Right renal pelvis (tissue), 4 donors: ENCODE measurements at places on chromosomes 3 and 15.

DNA sequence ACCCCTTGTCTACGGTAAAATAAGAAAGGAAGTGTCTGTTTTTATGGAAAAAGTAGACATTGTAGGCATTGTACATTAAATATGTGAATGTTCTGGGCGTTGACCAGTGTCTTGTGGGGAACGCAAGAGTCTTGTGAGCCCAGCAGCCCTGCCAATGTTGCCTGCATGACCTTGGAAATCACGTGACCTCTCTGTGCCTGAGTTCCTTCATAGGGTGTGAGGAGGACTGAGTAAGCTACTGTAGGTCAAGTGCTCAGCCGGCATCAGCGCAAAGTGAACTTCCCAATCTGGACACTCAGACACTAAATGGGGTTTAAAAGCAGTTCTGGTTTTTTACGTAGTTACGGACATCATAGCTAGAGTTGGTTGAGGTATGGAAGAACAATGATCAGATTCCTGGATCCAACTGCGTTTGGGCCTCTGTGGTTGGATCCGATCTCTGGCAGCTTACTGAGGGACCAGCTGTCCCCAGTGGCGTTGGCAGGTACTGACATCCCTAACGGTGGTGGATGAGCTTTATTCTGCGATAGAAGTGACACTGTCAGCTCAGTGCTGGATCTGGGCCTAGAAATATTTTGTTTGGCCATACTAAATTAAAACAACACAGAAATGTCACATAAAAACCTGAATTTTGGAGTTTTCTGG is 63.8 kb downstream of the SPSB4 start:
- no peak for DNase-seq

- no peak for DNase-seq
Measured at GRCh38 chr3:46098319-46098761, 71.1 kb upstream of the XCR1 start.

DNA sequence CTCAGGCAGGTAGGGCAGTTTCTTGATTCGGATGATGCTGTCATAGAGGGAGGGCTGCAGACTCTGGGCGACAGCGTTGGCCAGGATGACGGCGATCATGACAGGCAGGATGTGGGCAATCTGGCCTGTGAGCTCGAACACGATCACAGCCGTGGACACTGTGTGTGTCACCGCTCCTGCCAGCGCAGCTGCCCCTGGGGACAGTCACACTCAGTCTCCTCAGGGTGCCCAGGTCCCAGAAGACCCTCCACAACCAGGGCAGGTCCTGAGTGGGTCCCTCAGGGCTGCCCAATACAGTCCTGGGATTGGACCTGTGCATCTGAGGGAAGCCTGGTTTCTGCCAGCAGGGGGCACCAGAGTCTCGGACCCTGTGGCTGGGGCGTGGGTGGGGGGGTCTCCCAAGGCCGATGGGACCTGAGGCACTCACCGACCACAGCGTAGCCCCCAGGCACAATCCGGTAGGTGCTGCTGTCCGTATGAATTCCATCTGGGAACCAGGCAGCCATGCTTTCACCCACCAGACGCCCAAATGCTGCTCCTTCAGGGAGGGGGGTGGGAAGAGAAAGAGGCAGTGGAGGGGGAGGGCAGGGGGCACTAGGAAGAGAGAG is 7.2 kb downstream of the CLCN2 start:
- no peak for DNase-seq

- no peak for DNase-seq
Measured at GRCh38 chr3:4845882-4846281, 133.4 kb upstream of the BHLHE40 start.

- no peak for DNase-seq
Measured at GRCh38 chr3:42503957-42504333, 1.5 kb downstream of the VIPR1 start.

- DNase-seq = no peak
Measured at GRCh38 chr3:47847260-47847659, 44.3 kb downstream of the DHX30 start.

GRCh38 chr3:171442184-171442583 is 18.0 kb downstream of the TNIK start:
- DNase-seq = no peak

- no peak for DNase-seq
Measured at GRCh38 chr3:115788921-115789470, 165.7 kb downstream of the GAP43 start.

GRCh38 chr3:113741620-113742019 is 4.4 kb downstream of the NAA50 start:
- no peak for DNase-seq

DNA sequence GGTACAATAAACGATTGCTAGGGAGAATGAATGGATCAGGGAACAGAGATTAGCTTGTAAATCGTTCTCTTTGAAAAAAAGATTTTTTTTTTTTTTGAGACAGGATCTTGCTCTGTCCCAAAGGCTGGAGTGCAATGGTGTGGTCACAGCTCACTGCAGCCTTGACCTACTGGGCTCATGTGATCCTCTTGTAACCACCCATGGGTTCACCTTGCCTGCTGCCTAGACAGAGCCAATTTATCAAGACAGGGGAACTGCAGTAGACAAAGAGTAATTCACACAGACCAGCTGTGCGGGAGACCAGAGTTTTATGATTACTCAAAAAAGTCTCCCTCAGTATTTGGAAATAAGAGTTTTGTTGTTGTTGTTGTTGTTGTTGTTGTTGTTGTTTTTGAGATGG is 39.6 kb downstream of the METTL6 start:
- DNase-seq = no peak

- no peak for DNase-seq
Measured at GRCh38 chr15:48592933-48593332, 52.6 kb downstream of the FBN1 start.

DNA sequence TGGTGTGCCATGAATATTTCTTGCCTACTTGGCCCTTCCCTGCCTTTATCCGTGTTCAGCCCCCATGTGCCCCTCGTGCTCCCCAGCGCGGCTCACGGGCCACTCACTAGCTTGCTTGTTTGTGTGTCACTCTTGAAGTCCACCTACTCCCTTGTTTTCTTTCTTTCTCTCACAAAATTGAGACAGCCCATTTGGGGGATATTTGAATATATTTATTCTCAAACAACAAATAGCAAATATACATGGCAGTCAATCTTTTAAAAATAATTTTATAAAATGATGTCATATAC is 82.2 kb downstream of the PLXNA1 start:
- DNase-seq = no peak

GRCh38 chr3:11558411-11558903 is 85.3 kb downstream of the VGLL4 start:
- no peak for DNase-seq

- no peak for DNase-seq
Measured at GRCh38 chr15:52010633-52011595, 8.1 kb upstream of the MAPK6 start.

DNA sequence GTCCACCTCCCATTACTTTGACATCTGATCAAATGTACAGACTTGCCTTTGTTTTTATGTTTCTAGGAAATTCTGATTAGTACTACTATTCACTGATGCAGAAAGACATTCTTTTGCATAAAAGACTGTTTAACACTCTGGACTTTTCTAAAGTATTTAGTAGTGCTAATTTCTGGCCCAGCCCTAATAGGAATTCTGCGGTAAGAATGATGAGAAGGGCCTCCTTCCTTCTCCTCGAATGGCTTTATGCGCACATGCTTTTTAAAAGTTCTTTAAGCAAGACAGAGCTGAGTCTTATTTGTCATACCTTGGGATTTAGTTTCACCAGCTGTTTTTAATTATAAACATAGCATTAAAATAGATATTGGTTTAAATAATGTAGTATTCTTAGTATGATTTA is 192.3 kb upstream of the RBMS3 start:
- DNase-seq = no peak

- DNase-seq = no peak
Measured at GRCh38 chr3:25662736-25663320, 1.9 kb downstream of the TOP2B start.

- no peak for DNase-seq
Measured at GRCh38 chr15:90924375-90924774, 8.0 kb downstream of the HDDC3 start.

DNA sequence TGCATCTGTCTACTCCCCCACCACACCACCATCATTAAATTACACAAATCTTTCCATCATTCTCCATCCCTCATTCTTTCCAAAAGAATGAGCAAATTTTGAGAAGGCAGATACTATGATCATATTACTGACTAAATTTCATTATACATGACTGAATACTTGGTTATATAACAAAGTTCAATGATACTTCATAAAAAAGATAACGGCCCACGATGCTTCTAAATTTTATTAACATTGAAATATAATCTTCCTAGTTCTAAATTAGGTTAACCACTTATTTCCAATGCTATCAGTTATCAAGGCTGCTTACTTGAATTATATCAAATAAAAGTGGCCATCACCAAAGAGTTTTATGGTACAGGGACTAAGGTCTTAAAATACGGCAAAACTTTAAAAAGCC is 13.5 kb downstream of the HERC1 start:
- DNase-seq = no peak

DNA sequence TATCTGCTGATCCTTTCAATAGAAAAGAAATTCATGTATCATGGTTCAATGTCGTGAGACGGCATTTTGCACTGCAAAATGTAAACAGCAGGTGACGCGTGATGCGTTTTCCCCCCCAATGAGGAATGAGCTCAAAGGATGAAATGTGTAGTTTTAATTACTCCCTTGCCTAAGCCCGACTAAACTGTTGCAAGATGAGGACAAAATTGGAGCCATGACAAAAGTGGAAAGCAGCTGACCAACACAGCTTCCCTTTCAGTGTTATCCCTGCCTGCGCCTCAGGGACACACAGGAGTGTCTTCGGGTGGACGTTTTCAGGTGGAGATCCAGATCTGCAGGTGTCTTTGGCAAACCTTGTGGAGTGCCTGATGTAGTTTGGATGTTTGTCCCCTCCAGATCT is 92.0 kb downstream of the GABRG3 start:
- no peak for DNase-seq

GRCh38 chr15:45307230-45307924 is 55.3 kb downstream of the SLC28A2 start:
- DNase-seq = no peak

DNA sequence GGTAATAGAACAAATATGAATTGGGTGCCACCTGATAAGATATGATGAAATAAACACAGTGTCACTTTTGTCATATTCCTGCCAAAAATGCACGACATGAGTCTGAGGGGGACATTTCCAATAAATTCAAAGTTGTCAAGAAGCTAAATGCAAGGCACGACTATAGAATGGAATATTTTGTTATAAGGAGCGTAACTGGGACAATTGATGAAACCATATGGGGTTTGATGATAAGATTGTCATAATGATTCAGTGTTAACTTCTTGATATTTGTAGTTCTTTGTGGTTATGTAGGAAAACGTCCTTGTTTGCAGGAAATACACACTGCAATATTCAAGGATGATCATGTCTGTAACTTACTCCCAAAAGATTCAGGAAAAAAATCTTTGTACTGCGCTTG is 163.3 kb downstream of the MEX3B start:
- DNase-seq = no peak

DNA sequence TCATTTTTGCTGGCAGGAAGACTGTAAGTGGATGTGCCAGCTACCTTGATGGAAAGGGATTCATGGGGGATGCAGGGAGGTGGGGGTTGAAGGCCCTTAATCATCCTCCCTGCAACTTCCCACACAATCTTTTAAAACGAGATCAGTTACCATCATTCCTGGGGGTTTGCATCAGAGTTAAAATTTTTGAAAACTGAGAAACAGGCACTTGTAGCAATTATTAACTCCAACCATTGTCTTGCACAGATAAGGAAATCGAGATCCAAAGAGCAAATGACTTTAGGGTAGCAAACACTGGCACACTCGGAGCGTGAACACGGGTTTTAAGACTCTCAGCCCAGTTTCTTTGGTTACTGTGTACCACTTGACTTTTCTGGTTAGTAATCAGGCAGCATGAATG is 41.9 kb downstream of the GPD1L start:
- DNase-seq = no peak

DNA sequence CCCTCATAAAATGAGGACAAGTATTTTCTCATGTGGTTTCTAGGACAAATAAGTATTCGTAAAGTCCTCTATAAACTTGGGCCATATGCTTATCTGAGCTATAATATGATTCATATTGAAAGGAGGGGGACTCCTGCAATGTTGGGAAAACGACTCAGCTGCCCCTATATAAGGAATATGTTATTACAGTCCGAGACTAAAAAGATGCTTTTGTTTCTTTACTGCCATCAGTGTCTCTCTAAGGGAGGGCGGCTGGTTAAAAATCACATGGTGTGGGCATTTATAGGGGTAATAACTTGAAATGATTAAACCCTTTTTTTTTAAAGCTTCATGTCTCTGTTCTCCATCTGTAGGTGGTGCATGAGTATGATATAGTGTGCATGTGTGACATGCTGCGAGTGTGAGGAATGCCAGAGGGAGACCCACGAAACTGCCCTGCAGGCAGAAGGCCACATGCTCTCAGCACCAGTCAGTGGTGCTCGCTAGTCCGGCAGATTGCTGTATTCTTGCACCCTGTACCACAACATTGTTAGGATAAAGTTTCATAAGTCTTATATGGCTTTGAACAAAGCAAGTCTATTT is 256.0 kb upstream of the CTDSPL start:
- DNase-seq = no peak

DNA sequence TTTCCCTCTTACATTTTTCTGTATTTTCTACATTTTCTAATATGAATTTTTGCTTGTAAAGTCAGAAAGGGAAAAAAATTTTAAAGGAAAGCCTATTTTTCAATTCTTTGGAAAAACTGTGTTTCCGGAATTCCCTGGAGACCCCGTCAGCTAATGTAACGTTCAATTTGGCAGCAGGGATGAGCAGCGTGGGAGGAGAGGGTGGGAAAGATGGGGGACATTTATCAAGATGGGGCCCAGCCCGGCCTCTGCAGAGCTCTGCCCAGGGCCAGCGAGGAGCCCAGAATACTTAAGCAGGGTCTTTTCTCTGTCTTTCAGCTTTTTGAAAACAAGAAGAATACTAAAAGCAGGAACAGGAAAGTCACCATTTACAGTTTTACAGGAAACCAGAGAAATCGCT is 129.0 kb downstream of the LRRK1 start:
- DNase-seq = no peak

GRCh38 chr3:69921651-69922050 is 77.9 kb upstream of the SAMMSON start:
- DNase-seq = no peak

DNA sequence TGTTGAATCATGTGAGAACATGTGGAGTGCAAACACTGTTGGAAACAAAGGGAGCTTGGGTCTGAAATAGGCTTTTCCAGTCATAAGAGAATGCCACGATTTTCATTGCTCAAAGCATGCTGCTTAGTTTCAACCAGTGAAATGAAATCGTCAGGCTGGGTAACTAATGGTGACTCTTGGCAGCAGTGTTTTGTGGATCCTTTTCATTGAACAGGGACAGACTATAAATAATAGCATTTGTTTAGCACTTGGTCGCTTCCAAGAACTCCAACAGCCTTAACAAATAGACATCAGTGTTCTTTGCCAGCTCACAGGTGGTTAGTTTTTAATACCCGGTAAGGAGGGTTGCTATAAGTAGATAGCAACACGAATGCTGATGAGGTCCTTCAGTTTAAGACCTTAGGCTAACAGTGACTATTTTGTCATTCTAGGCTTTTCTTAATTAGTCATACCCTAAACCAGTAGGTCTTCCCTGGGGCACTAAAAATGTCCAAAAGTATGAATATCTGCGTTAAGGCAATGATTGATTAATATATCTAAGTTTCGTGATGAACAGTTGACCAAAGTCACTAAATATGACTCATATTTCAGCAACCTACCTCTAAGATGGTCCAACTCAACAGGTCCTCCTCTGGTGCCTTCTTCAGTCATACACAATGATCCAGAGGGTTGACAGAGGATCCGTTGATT is 15.8 kb downstream of the TP63 start:
- DNase-seq = no peak
